ENCODE measurements at places on chromosomes 3 and 15. TPM values are rescaled to one million over a fixed set of nuclear protein-coding genes. Genes with fewer than 3 reads are reported as not detected.

PPP2R3A gene
- total RNA-seq = 13.8 TPM

PLA2G4E gene
- not detected for total RNA-seq

DNA sequence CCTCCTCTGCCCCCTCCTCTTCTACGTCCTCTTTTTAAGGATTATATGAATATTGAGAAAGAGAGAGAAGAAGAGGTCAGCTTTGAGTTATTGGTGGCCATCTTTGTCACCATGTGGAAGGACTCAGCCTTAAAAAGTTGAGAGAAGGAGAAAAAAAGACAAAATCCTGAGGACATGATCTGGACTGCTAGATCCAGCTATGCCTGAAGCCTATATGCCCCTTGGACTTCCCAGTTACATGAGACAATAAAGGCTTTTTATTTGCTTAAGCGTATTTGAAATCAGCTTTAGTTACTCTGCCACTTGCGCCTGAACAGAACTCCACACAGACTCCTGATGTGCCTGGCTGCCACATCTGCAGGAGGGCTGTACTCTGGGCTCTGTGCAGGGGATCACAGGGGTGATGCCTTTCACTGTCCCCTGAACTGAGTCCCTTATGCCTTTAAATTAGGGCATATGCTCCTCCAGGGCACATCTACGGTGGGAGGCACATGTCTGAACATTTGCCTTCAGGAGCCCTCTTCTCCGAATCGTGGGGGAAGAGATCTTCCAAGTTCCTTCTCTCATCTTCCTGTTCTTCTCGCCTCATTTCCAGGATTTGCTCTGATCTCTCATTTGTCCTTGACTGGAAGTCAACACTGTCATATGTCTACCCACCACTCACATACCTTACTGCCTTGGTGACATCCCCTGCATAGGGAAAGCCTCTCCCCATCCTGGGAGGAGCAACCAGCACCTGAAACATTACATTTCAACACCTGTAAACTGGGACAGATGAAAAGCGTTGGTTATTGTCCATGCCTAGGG is 14.0 kb upstream of the PLA2G4E start:
- DNase-seq = no peak

ZNF717 gene
- 11.3 TPM for total RNA-seq

GRCh38 chr3:191356631-191357439 is 26.5 kb upstream of the UTS2B start:
- no peak for DNase-seq

DNA sequence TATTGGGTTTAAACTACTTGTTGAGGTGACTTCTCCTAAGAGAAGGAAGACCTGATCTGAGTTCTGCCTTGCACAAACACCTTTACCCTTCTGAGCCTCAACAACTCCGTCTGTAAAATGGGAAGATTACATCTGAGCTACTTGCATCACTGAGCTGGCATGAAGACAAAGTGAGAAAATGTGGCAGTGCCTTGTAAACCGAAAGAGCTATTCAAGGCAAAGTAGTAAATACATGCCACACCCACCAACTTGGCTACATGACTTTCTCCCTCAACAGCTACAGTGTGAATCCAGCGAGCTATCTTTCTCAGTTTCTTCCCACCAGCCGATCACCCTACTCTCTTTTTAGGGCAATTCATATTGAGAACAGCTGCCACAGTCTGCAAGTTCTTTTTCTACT is 148.3 kb downstream of the FOXB1 start:
- no peak for DNase-seq

GABRG3 gene
- 3.0 TPM for total RNA-seq

DNA sequence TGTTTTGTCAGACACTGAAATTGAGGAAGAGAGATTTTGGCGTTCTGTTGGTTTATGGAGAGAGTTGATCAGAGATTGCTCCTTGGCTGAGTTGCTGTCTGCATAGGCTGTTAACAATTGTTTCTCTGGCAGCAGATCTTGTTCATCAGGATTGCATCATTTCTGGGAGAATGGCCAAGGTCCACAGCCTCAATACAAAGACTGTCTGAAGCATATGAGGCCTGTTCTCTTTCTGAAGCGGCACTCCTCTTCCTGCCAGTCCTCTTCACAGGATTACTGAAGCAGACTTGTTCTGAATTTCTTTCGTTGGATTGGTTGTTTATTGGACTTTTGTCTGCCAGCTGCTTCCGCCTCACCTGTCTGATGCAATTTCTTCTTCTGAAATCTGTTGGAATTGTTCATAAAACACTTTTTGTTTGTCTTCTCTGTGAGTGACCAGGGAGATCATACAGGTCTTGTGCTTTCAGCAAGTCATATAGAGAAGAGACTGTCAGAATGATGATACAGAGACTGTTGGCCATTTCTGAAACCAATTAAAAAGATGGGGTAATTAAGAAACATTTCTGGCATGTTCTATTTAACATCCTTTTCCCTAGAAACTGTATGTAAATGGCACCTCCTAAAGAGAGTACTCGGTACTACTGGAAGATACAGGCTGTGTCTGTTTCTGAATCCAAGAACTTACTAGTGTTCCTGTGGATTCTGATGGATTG is 25.5 kb downstream of the SETD5 start:
- DNase-seq = peak; percentile 79

Data from uterus (tissue), 4 donors.